ENCODE measurements at places on chromosomes 13 and 19. TPM values are rescaled to one million over a fixed set of nuclear protein-coding genes. Genes with fewer than 3 reads are reported as not detected.

LILRA1 gene
- polyA plus RNA-seq = not detected

CCDC70 gene
- not detected for polyA plus RNA-seq

ICAM4 gene
- 3.3 TPM for polyA plus RNA-seq

SPC24 gene
- polyA plus RNA-seq = 7.4 TPM

ZNF468 gene
- polyA plus RNA-seq = 13.6 TPM

ZNF730 gene
- 0.37 TPM for polyA plus RNA-seq

All from AG04450 (cell line).